Psoas muscle (tissue), 8 donors: ENCODE measurements at places on chromosomes 1 and 21. TPM values are rescaled to one million over a fixed set of nuclear protein-coding genes. Genes with fewer than 3 reads are reported as not detected.

CDCA8 gene
- 0.66 TPM for polyA plus RNA-seq

SYNC gene
- 49.1 TPM for polyA plus RNA-seq

DNA sequence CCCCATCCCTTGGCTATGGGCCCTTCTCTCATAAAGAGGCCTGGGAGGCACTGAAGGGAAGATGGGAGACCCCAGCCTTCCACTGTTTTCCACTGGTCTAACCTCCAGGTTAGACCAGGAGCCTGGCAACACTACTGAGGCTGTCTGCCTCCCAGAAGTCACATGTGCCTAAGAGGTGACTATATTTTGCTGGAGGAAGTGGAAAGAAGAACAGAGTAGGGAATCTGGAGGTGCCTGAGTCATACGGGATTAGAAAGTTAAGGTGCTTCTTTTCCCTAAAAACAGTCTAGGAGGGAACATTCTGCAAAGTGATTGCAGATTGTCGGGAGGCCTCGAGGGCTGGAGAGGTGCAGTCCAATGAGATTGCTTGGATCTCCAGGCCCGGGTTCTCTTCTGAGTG is 4.6 kb downstream of the NFASC start:
- DNase-seq = no peak

- DNase-seq = no peak
Measured at GRCh38 chr1:115447672-115448071, 109.6 kb upstream of the NGF start.

DNA sequence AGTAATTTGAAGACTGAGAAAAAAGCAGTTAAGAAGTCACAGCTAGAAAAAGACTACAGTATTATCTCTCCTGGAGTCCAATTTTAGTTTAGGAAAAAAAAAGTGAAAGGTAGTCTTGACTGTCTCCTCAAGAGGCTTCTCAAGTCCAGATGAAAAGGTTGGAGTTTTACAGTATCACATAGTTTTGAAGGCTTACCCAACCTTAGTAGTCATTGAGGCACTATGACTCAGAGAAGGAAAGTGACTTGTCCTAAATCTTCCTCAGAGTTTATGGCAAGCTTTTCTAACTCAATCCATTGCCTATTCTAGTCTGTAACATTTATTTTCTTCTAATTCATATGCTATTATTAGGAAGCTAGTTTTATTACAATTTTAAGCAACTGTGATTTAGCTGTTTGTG is 174.9 kb downstream of the DPYD start:
- DNase-seq = no peak

DNM3 gene
- polyA plus RNA-seq = 0.77 TPM

DNA sequence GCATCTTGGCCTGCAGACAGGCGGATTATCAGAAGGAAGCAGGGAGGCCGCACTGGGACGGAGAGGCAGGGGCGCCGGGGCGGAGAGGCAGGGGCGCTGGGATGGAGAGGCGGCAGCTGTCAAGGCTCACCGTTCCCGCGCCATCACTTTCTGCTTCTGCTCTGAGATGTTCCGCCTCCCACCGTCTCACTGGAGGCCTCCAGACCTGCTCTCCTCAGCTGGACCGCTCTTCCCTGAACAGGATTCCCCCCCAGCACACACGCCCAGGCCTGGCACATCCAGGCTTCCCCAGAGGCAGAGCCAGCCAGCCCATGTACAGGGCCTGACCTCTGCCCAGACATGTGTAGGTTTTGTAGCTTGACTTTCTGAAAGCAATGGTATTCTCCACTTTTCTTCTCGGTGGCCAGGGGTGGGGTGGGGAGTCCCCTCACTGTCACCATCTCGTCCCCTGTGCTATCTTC is 84.1 kb downstream of the RIPK4 start:
- DNase-seq = no peak

GRCh38 chr1:62306065-62306464 is 13.2 kb downstream of the KANK4 start:
- no peak for DNase-seq

- no peak for DNase-seq
Measured at GRCh38 chr1:190747704-190748103, 270.0 kb upstream of the BRINP3 start.

CELA3A gene
- 2.2 TPM for polyA plus RNA-seq

DNA sequence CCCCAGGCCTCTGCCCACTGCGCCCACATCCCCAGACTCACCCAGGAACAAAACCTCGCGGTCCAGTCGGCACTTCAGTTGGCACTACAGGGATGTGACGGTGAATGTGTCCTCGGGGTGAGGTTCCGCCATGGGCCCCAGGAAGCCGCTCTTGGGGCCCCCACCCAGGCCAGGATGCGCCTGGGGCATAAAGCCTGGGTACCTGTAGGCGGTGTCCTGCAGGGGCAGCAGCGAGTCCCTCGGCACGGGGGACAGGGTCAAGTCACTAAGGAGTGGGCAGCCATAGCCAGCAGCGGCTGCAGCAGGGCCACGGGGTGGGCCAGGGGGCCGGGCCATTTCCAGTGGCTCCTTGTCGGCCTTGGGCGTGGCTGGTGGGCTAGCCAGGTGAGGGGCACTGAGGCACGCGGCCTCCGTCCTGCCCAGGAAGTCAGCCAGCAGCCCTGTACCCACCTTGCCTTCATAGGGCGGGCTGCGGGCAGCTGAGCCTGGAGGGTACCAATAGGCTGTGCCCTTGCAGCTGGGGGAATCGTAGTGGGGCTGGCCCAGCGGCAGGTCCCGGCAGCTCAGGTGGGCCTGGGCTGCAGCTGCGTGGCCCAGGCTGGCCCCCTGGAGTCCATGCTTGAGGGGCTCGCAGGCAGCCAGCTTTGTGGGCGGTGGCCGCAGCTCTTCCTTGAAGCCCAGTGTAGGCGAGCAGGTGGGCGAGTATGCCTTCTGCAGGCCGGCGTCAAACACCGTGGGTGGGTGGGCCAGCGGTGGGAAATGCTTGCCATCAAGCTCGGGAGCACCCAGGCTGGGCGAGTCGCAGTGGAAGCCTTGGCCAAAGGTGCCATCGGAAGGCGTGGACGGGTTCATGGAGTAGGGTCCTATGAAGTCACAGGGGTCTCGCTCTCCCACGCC is 56.5 kb downstream of the AHDC1 start:
- no peak for DNase-seq

- DNase-seq = peak; percentile 23
Measured at GRCh38 chr1:233614173-233614742, 352 bp downstream of the KCNK1 start.

GRCh38 chr1:228088586-228089498 is 6.3 kb downstream of the ARF1 start:
- peak; percentile 31 for DNase-seq

HRNR gene
- not detected for polyA plus RNA-seq

DNA sequence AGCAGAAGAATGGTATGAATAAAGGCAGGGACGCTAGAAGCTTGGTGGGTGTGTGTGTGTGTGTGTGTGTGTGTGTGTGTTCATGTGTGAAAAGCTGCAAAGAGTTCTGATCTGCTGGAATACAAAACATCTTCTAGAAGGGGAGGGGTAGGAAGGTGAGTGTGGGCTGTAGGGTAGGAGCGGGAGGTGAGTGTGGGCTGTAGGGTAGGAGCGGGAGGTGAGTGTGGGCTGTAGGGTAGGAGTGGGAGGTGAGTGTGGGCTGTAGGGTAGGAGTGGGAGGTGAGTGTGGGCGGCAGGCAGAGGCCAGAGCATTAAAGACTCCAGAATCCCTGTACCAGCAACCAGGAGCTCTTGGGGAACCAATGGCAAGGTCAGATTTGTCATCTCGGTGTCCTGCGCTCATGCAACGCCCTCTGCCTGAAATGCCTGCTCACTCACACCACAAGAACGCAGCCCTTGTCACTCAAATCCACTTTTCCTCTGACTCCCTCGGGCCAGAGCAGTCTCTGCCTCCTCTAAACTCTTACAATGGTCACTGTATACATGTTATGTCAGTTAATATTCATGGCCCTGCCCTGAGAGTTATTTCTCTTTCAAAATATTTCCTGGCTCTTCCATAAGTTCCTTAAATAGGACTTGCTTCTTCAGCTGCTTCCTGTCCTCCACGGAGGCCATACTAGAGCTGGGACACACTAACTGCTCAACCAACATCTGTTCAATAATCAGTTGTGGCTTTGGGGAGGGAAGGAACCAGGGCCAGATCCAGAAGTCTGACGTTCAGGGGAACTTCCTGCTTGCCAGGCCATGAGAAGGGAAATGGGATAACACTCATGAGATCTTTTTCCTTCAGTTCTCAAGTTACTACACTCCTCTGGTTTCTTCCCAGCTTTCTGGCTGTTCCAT is 53.6 kb upstream of the ZNF644 start:
- DNase-seq = no peak

- DNase-seq = no peak
Measured at GRCh38 chr21:20970691-20971090, 27.5 kb upstream of the NCAM2 start.

- no peak for DNase-seq
Measured at GRCh38 chr21:42392731-42393442, 3.0 kb downstream of the TMPRSS3 start.

DNA sequence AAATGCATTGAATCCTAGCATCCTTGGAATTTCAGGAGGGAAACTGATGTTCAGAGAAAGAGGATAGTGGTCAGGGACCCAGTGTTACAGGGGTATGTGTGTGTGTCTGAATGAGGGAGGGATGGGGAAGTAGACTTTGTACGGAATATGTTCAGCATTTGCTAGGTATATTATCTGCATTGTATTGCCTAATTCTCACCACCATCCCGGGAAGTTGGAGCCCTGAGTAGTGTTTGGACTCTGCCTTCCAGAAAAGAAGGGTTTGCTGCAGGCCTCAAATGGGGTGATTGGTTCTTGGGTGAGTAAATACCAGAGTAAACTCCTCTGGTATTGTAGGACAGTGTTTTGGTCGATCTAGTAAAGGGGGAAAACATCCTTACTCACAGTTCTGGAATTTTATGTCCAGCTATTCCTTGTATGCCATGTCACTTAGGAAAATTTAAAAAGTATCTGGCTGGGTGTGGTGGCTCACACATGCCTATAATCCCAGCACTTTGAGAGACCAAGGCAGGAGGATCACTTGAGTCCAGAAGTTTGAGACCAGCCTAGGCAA is 7.1 kb upstream of the ZNF496 start:
- DNase-seq = no peak

BGLAP gene
- polyA plus RNA-seq = not detected

SLAMF6 gene
- 0.18 TPM for polyA plus RNA-seq

GRCh38 chr1:87291107-87291506 is 37.6 kb upstream of the LMO4 start:
- no peak for DNase-seq

DNA sequence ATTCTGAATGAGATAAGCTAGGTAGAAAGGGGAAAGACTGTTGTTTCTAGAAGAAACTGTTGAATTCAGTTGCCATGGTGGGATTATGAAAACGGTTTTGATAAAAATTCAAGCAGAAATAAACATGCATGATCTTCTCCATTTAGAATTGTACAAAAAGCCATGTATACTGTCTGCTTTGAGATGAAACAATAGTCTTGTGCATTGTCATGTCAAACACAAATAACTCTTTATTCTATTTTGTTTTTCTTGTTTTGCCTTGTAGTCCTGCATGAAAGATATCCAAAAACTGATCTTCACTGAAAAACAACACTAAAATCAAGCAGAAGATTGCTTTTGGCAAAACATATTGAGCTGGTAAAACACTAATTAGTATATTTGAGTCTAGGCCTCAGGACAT is 659.9 kb downstream of the LTN1 start:
- no peak for DNase-seq

DNA sequence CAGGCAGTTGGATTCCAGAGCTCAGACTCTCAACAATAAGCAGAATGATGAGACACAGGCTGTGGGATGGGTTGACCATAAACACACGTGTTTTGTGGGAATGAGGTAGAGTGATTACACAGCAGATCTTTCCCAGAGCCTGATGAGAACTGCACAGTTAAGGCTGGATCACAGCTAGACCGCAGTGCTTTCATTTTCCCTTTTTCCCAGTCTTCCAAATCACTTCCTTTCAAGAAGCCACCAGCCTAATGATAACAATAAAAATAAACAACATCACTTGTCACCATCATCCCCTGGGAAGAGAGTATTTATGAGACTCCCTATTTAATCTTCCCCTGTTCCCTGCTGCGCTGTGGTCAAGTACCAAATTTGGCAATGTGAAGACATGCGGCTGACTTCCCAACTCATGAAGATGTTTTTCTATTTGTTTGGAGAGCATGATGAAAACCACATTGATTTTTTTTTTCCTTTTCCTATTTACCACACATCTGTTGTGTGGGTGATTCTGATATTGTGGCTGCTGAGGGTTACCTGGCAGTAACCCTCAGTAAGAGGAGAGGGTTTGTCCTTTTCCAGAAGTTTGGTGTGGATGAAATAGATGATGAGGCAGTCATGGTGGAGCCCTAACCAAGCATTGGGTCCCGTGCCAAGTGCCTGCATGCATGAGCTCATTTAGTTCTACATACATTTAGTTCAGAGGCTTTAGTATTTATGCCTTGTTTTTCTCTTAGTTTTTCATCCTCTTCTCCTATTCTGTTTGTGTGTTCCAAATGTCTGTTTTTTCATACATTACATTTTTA is 248.9 kb upstream of the HOOK1 start:
- no peak for DNase-seq

DNA sequence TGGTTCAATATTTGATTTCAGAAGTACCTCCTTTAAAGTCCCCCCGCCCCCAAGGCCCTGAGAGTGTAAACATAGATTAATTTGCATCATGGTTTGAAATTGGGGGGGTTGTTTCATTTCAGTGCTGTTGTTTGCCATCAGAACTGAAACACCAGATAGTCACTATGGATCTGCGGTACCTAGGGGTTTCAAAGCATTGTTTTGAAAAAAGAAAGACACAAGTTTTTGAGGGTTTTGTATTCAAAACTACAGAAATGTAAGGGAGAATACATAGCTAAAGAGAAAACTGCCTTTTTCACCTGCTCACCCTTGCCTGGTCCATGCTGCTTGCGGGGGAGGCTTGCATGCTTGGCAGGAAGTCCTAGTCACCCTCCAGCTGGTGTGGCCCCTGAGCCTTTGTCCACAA is 59.3 kb downstream of the ACP6 start:
- DNase-seq = no peak

- no peak for DNase-seq
Measured at GRCh38 chr1:40241362-40241761, 6.4 kb upstream of the TMCO2 start.

- DNase-seq = no peak
Measured at GRCh38 chr1:180435566-180435965, 66.8 kb downstream of the ACBD6 start.

GRCh38 chr1:150543500-150544143 is 5.6 kb upstream of the ADAMTSL4 start:
- DNase-seq = peak; percentile 78

TPM3 gene
- 2,728 TPM for polyA plus RNA-seq

HES4 gene
- polyA plus RNA-seq = 20.2 TPM

FCRL4 gene
- not detected for polyA plus RNA-seq

RTCA gene
- polyA plus RNA-seq = 38.3 TPM

STRIP1 gene
- 13.5 TPM for polyA plus RNA-seq

GRCh38 chr1:19429611-19430010 is 55.7 kb downstream of the CAPZB start:
- DNase-seq = no peak

GRCh38 chr1:26044971-26045721 is 772 bp downstream of the SLC30A2 start:
- no peak for DNase-seq

GRCh38 chr1:33710967-33711366 is 152.9 kb upstream of the HMGB4 start:
- no peak for DNase-seq

OR2G6 gene
- polyA plus RNA-seq = not detected

- DNase-seq = no peak
Measured at GRCh38 chr21:35616090-35616489, 444.2 kb downstream of the SETD4 start.
